ENCODE measurements at places on chromosomes 13 and 19.

DNA sequence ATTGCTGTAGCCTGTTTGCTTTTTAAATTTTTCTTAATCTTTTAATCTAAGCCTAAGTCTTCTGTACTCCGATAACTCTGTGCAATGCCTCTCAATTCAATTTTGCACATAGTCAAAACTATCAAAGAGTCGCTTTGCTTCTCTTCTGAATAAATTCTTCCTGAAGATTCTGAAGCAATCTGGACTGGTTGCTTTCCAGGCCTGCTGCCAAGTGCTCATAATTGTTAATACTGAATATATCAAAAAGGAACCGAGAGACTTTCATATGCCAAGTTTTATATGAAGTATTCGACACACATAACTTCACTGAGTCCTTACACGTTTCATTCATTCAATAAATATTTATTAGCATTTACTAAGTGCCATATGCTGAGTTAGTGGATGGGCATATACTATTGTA, 91.3 kb downstream of the EDNRB start:
- no peak for DNase-seq

DNA sequence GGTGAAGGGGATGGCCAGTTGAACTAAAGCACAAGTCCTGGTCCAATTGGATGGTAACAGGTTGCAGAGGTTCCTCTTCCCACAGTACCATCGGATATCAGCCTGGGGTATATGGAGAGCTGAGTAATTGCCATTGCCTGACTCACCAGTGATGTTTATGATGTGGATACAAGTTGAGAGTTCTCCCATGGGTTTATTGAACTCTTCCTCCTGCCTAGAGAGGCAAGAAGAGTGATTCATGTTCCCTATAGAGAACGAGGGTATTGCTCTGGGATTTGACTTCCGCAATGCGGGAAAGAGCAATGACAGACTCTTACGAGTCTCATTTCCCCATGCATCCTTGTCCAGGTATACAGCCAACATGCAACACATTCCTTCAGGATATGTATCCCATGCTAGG, 111.3 kb upstream of the PCDH9 start:
- DNase-seq: no peak

DNA sequence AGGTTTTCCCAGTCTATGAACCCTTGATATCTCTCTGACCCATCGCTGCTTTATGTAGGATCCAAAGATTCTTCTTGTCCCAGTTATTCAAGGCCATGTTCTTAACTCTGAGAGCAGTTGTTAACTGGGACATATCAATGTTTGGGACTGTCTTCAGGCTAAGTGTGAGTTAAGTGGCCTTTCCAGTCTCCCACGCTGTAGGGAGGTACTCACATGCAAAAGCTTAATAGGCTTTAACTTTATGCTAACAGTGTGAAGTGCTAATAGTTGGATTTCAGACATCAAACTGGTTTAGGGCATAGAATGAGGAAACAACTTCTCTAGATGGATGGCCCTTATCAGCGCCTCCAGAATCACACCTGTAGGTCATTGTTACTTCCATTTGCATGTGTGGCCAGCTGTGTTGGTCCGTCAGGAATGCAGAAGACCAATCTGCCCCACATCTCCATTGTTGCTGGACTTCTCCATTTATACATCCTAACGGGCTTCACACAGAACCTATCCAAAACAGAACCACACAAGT, 104.7 kb upstream of the MBNL2 start:
- peak; percentile 1 for DNase-seq

DNA sequence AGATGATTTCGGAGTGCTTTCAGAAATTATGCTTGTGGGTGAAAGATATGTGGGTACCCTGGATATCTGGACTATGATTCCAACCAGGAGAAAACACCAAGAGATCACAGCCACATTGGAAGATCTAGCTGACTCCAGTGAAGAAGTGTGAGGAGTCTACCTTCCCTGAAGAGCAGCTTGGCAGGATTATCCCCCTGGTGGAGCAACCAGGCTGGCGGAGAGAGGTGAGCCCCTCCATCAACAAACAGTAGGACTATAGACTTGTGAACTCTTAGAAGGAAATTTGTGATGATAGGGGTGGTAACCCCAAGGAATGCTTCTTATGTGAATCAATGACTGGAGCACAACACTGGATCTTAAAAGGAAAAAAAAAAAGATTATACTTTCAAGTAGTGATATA, 47.8 kb upstream of the DIAPH3 start:
- no peak for DNase-seq

DNA sequence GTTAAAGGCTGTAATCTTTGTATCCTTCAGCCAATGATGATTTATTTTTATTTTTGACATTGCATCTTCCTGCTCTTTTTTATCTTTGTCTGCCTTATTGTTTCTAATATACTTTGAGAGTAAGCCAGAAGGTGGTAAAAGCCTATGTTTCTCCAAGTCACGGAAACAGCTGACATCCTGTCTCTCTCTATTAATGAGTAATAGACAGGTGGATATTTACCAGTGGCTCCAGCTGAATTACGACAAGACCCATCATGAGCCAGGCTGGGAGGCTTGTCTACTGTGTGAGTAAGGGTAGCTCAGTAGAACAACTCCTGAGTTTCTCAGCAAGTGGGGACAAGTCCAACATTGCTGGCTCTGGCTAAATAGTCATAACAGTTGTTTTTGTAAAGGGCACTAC, 166.6 kb downstream of the NDFIP2 start:
- DNase-seq: peak; percentile 75

GRCh38 chr13:59398127-59398526, 765.6 kb downstream of the DIAPH3 start:
- no peak for DNase-seq

DNA sequence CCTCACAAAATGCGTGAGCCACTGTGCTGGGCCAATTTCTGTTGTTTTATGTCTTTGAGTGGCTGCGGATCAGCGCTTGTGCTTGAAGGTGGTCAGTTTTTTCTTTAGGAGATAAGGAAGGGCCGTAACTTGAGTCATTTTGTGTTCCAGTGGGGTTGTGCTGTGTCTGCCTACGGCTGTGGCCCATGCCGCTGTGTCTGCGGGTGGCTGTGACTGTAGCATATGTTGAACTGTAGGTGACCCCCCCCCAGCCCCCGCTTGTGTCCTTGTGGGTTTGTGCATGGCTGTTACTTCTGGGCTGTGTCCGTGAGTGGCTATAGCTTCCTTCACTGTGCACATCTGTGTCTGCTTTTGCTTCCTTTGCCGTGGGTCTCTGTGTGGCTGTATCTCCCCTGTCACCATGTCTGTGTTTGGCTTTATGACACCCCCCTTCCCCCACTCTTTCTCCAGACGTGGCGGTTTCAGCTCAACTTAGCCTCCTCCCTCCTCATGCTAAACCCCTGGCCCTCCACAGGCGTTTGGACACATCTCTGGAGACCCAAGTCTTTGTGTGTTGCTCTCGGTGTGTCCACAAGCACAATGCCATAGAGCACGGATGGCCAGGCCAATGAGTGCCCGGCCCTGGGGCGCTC, 675 bp downstream of the PPP1R14A start:
- peak; percentile 53 for DNase-seq

DNA sequence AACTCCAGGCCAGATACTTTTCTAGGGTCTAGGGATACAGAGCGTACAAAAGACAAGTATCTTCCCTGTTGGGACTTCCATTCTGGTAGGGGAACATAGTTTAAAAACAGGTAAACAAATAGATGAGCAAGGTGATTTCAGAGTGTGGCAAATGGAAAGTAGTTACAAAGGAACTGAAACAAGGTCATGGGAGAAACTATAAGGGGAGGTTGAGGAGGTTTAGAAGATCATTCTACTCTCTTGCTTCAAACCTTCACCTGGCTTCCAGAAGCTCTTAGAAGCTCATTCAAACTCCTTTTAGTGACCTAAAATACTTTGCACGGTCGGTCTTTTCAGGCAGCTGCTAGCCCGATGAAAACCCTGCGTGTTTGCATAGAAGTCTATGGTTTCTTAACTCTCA, 9.1 kb downstream of the FFAR2 start:
- no peak for DNase-seq

DNA sequence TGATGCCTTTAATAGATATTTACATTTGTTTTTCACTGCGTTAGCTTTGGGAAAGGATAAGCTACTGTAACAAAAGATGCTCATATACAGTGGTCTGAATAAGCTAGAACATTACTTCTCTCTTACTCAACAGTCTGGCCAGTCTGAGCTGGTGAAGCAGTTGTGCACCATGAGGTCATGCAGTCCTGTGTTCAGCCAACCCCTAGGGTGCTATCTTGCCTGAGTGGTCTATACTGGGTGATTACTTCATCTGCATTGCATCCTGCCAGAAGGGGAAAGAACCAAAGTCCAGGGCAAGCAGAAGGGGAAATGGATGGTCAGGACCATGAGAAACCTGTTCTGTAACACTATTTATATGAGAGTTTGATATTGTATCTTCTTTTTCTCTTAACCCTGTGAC, 31.5 kb downstream of the ERCC5 start:
- no peak for DNase-seq

GRCh38 chr13:24407844-24408243, 98.5 kb downstream of the C1QTNF9 start:
- DNase-seq: no peak

DNA sequence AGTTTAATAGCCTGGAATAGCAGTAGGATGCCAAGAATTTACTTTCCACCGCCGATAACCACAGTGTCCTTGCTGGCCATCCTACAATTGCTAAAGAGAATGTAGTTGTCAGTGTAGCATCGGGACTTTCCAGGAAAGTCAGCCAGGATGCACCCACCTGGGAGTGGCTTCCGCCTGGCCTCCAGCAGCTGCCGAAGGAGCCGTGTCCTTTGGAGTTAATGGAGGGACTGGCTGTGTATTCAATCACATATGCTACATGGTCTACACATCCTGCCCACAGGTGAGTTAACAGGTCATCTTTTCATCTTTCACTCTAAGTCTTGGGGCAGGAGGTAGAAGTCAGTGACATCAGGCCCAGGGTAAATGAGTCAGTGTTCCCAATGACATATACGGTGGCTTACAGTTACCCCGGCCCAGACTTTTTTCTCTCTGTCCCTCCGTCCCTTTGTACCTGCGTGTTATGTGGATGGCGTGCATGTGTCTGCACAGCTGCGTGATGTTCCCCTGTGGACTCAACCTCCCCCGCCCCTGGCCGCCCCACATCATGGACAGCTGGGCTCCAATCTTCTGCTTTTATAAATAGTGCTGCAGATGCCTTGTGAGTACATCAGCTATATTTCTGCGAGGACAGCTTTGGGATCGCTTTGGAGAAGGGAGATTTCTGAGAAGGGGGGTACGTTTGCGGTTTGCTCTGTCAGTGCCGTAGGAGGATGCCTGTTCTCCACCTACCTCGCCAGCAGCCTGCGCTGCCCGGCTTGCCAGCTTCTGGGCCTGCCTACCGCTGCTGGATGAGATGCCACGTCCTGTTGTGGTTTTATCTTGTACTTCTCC, 63.1 kb downstream of the ATP11A start:
- no peak for DNase-seq

GRCh38 chr19:47663911-47664771, 49.1 kb upstream of the EHD2 start:
- no peak for DNase-seq

DNA sequence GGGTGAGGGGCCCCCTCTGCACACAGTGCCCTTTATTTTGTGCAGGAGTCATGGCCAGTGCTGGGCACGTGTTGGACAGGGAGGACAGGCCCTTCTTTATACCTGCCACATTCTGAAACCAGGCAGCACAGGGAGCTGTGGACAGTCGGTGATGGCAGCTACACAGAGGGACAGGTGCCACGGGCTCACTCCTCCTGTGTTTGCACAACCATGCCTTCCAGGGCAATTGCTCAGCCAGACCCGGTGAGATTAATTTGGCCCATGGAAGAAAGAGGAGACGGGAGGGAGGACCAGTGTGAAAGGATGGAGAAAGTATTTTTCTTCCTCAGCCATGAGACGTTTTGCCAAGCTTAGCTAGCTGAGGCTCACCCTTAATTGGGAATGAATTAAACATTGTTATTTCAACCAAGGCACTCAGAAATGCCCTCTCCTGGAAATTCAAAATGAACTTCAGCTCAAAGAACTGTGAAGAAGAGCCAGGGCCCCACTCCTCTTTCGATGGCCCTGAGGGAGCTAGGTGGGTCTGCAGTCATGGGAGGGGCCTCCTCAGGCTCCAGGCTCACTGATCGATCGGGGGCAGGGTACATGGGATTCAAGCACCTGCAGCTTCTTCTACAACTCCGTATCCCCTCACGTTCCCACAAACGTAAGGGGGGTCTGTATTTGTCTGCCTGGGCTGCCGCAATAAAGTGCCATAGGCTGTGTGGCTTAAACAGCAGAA, 41.2 kb downstream of the SHISA2 start:
- peak; percentile 74 for DNase-seq

- DNase-seq: peak; percentile 5
Measured at GRCh38 chr13:90420683-90421082, 926.8 kb upstream of the MIR17HG start.

GRCh38 chr13:29760544-29760943, 89.9 kb downstream of the UBL3 start:
- no peak for DNase-seq

GRCh38 chr19:5585461-5586299, 17.9 kb upstream of the TINCR start:
- DNase-seq: no peak

- DNase-seq: no peak
Measured at GRCh38 chr13:108855737-108856387, 226.5 kb downstream of the MYO16 start.

DNA sequence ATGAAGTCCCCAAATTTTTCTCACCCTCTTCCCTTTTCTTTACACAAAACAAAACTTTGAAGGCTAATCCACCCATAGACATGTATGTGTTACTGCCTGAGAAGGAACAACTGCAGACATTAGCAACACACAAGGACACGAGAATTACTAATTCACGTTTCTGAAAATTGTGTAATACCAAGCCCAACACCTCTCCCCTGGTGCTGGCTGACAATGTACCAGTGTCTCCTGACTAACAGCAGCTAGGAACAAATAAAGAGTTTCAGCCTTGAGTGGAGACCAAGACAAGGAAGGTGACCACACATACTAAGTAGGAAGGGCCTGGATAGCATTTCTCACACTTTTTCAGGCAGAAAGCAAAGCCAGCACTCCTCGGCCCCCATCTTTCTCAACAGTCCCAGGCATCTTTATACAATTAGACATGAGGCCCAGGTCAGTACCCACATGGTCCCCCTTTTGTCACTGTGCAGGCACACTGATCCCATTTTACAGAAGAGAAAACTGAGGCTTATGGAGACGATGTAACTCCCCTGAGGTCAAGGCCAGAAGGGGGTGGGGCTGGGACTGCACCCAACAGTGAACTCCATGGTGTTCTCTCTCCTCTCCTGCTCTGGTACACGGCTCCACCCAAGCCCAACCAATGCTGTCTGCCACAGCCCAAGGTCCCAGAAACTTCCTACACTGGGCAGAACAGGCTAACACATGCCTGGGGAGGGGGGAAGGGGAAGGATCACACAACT, 8.7 kb downstream of the BRD4 start:
- DNase-seq: no peak

GRCh38 chr13:39956036-39956435, 300.6 kb downstream of the COG6 start:
- DNase-seq: no peak

- no peak for DNase-seq
Measured at GRCh38 chr13:99279637-99280036, 21.5 kb upstream of the GPR18 start.

DNA sequence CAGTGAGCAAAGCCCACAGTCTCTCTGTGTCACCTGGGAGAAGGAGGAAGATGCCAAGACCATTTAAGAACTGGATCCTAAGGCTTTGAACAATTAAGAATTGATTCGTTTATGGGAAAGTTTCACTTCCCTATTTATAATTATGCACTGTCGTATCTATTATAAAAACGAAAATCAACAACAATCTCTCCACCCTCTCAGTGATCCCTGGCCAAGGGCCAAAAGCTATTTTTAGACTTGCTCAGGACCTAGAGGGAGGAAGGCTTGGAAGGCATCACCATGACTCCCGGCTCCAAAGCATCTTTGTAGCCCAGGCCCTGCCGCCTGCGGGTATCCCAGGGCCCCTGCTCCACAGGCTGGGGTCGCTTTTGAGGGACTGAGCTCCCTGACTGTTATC, 1.3 kb downstream of the RHPN2 start:
- DNase-seq: peak; percentile 77
